CD4-positive, alpha-beta T cell treated with Interleukin-17A for 4 hours (primary cell): ENCODE measurements at places on chromosomes 2 and 18.

GRCh38 chr18:78741381-78742217, 238.0 kb upstream of the SALL3 start:
- DNase-seq, result no peak

GRCh38 chr2:224469374-224469964, 67.6 kb upstream of the FAM124B start:
- no peak for DNase-seq

- no peak for DNase-seq
Measured at GRCh38 chr2:61125798-61126197, 36.2 kb upstream of the C2orf74 start.

DNA sequence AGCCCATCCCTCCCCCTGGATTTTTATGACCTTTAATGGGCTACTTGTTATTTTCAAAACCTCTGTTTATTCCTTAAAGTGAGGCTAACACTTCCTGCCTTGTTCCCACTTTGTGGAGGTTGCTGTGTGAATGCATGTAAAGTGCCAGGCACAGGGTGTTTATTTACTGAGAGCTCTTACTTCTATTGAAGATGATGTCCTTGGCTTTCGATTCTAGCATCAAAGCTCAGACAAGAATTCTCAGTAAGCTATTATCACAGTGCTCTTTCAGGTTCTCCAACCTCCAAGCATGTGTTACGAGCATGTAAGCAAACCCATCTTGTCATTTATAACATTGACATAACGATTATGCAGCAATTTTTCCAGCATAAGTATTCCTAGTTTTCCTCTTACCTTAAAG, 44.2 kb downstream of the DPYSL5 start:
- no peak for DNase-seq

GRCh38 chr2:80242355-80242910, 62.1 kb downstream of the LRRTM1 start:
- no peak for DNase-seq

DNA sequence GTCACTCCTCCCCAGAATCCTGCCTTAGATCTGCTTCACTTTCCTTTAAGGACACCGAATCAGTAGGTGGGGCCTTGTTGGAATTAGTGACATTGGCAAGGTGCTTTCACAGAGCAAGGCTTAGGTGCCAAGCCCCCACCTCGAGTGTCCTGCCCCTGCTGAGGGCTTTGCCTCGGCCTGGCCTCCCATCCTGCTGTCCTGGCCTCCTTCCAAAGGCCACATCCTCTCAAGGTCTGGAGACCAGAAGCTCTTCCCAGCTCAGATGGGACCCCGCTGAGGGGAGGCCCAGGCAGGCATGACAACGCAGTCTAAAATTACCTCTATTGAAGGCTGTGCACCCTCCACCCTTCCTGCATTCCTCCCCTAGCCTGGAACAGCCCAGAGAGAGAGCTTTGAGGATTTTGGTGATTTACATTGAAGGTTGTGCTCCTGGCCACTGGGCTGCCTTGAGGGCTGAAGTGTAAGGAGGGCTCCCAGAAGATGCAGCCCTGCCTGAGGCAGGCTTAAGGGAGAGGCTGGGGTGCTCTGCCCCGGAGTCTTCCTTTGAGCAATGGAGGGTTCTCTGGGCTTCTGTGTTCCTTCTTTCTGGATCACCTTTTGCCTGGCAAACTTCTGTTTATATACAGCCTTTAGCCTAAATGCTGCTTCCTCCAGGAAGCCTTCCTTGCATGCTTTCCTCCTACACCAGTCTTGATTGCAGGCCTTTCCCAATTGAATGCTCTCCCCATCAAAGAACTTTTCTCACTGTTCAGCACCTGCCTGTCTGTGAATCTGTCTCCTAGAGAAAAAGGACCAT, 154.4 kb downstream of the DDX1 start:
- no peak for DNase-seq

DNA sequence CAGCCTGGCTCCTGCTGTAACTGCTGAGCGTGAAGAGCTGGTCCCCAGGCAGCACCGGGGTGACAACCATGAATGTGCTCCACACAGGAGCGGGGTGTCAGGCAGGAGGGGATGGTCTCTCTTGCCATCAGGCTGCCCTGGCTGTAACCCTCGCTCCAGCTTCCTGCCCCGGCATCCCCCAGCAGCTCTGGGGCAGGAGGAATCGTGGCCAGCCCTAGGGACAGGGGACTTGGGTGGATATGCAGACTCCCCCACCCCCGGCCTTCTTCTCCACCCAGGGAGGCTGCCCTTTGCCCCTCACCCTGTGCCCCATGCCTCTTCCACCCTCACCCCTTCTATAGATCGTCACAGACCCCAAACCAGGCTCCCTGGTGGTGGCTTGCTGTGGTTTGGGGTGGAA, 69.4 kb upstream of the SMAD7 start:
- no peak for DNase-seq
